ENCODE measurements at places on chromosomes 3 and 15.

- DNase-seq = no peak
Measured at GRCh38 chr3:120111898-120112297, 17.7 kb upstream of the GSK3B start.

GRCh38 chr3:48278884-48279559 is 38.1 kb downstream of the ZNF589 start:
- no peak for DNase-seq

DNA sequence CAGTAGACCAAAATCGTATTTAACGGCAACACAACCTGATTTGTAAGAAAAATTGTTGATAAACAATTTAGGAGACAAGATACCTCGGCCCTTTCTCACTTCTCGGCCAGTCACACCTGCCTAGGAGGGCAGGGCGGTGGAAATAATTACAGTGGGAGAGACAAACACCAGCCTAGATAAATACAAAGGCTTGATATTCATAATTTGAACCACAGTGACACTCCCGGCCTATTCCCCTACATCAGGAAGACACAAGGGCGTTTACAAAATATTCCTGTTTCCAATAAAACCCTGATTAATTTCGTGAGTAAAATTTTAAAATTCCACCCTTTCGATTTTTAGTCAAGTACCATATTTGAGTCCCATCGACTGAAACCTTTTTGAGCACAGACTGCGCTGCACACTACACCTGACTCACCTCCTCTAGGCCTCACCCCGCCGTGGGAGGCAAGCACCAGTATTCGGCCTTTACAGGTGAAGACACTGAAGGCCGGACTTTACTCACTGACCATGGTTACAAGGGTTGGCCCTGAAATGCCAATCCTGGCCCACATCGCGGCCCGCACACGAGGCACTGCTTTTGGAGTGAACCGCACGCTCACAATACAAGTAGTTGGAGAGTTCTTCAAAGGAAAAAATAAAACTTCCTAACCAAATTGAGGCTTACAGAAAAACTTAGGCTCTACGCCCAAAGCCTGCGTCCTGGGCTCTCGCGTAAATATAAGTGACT is 794 bp downstream of the ARPP19 start:
- DNase-seq = no peak

- no peak for DNase-seq
Measured at GRCh38 chr15:60683156-60683555, 204.2 kb upstream of the ICE2 start.

DNA sequence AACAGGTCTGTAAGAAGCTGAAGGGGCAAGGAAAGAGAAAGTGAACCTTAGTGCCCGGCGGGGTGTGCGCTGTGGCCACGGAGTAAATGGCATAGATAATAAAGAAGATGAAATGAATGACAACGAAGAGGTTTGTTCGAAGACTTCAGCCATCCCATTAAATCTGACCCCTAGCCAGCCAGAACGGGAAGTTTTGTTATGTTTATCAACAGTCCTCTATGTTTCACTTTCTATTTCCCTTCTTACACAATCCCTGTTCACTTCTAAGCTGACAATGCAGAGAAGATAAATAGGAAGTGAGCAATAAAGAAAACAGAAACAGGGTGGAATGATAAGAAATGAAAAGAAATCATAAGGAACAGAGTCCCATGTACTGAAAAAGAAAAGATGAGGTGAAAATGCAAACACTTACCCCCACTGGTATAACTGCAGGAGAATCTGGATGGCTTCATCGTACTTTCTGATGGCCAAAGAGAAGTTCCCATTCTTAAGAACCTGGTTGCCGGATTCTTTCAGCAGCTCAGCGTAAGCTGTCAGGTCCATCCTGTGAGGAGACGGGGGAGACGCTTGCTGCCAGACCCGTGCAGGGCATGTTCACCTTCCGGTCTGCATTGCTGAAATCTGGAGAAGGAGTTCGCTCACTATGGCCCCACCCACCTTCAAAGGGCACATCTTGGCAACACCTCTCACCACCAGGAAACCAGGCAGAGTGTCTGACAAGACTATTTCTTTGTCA is 36.8 kb downstream of the TRANK1 start:
- no peak for DNase-seq

DNA sequence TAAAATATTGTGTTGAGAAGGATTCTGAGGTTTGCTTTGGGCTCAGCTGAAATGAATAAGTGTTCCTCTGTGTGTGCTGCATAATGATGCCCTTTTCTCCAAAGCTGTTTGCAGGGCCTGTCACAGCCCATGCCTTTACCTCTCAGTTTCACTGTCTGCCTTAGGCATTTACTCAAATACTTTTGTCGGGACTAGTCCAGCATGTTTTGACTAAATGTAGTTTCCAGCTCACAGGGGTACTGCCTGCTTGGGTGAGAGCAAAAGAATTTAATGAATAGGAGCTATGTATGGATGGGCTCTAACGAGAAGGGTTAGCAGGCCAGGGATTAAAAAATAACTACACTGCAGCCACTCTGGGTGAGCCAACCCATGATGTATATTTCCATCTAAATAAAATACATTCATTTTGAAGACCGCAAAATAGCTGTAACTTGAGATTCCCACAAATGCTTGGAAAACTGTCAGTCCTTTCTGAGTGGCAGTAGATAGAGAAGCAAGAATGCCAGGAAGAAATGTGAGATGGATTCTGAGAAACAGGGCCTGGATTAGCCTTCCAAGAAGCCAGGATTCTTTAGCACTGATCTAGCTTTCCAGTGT is 549.2 kb upstream of the TBL1XR1 start:
- DNase-seq = no peak

GRCh38 chr15:91471468-91471867 is 371.4 kb downstream of the SV2B start:
- DNase-seq = no peak

DNA sequence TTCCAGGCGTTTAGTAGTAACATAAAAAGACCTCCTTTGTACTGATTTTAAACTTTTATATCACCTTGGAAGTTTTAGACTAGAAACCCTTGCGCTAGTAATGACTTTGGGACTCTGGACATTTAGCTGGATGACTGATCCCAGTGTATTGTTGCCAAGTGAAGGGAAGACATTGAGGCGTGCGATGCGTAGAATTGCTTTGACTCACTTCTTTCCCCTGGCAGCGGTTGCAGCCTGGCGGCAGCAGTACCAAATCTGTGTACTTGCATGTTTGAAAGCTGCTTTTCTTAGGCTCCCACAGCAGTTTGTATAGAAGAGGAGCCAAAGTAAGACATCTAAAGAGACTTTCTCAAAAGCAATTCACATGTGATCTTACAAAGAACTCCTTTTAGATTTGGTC is 151.6 kb downstream of the BBX start:
- DNase-seq = no peak

Measured in iPS DF 19.7 (cell line).